ENCODE measurements at places on chromosomes 12 and 14. TPM values are rescaled to one million over a fixed set of nuclear protein-coding genes. Genes with fewer than 3 reads are reported as not detected.
A peak's percentile ranks its signal among the peaks of the same experiment; 100 is the strongest.

- no peak for DNase-seq
Observed at GRCh38 chr12:90064852-90065801, 356.5 kb upstream of the ATP2B1 start.

DNA sequence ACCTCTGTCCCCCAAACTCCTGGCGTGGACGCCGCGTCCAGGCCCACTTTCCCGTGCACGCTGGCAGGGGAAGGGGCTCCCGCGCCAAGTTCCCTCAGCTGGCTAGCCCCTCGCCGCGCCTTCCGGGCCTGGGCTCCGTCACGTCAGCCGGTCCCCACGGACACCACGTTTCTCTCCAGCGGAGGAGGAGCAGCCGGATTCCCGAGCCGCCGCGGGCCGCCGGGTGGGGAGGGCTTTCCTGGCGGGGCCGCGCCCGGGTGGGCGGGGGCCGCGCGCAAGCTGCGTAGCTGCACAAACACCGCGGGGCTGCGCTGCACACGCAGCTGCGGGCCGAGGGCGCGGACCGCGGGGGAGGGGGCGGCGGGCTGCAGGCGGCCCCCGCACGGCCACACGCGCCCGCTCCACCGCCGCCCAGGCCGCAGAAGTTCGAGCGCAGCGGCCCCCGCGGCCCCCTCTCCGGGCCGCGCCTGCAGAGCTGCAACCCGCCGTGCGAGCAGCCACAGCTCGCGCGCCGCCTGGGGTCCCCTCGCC is 45.1 kb upstream of the PNMA1 start:
- DNase-seq, result peak; percentile 68

GRCh38 chr12:124680863-124681778 is 113.7 kb upstream of the NCOR2 start:
- no peak for DNase-seq

DNA sequence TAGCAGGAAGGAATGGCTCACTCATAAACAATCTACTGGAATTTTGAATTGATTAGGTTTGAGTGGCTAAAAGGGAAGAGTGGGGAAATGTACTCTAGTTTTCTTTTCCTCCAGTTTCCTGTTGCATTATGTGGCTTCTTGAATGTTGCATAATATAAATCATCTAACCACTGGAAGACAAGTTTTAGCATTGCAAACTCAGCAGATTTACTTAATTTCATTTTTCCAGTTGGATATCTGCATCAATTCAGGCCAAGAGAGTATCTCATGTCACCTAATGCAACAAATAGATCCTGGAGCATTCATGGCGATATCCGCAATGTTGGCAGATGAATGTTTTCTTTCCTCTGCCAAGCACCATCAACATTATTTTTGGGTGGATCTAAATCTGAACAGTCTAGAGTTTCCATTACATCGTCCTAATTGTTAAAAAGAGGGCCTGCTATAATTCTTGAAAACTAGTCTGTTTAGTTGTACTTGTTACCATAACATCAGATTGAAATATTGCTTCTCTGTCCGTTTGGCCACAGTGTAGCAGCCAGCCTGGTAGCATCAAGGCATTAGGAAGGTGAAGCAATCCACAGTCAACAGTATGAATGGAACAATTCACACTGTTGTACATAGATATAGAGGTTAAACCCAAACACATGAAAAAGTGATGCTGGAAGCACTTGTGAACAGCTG is 544.2 kb downstream of the ETNK1 start:
- DNase-seq, result no peak

DNA sequence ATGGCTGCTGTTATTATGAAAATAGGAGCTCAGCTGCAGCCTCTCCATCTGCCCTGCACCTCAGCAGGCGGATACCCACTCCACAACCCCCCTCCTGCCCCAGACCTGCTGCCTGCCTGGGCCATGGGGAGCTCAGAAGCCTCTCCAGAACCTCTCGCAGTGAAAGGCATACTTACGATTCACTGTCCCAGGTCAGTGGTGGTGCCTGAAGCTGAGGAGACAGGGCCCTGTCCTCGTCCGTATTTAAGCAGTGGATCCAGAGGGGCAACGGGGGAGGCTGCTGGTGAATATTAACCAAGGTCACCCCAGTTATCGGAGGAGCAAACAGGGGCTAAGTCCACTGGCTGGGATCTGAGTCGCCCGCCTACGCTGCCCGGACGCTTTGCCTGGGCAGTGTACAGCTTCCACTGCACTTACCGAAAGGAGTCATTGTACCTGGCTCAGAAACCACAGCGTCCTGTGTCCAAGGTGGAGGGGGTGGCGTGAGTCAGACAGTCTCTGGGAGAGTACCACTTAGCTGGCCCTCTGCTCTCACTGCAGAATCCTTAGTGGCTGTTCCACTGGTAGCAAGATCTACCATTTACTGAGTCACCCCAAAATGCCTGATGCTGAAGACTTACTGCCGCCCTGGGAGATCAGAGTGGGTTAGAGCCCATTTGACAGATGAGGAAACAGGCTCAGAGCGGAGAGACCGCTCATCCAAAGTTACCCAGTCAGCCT is at the start of gene SERPINA1:
Gene SERPINA1 (minus strand): TSS at position 219 of the 720 bp plus-strand sequence. CDS start 5,365 bp downstream, outside the sequence.
- DNase-seq, result peak; percentile 83

- DNase-seq, result no peak
Observed at GRCh38 chr12:92656911-92657310, 45.9 kb upstream of the PLEKHG7 start.

GRCh38 chr14:51619561-51619960 is 32.1 kb upstream of the FRMD6 start:
- DNase-seq, result no peak

DNA sequence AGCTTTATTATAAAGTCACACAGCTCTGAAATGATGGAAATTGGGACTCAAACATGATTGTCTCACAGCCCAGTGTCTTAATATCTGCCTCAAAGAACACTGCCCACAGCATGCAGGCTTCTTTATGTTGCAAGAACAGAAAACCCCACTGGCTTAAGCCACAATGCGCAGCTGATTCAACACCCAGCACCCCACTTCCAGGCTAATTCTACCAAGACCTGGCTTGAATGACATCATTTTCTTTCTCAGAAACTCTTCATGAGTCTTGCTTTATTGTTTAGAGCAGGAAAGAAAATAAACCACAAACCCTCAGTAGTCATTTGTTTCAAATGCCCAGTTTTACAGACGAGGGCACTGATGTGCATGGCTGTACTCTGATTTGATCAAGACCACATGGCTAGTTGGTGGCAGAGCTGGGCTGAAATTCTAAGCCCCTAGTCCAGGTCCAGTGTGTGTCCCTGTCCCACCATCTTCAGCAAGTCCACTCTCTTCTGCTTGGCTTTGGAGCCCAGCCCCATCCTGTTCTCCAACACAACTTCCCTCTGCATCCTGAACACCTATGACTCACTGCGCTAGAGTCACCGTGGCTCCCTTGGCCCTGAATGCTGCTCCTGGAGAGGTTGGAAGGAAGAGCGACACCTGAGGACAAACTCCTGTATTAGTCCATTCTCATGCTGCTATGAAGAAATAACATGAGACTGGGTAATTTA is 50.3 kb upstream of the SRSF5 start:
- DNase-seq, result no peak

PYGL gene
- 17.2 TPM for polyA plus RNA-seq

LIN7A gene
- polyA plus RNA-seq, result 21.3 TPM

C14orf132 gene
- 32.6 TPM for polyA plus RNA-seq

C12orf60 gene
- polyA plus RNA-seq, result 2.7 TPM

ISCU gene
- 78.0 TPM for polyA plus RNA-seq

Data from left lung (tissue), 14 donors.